ENCODE measurements at places on chromosomes 3 and 15.

DNA sequence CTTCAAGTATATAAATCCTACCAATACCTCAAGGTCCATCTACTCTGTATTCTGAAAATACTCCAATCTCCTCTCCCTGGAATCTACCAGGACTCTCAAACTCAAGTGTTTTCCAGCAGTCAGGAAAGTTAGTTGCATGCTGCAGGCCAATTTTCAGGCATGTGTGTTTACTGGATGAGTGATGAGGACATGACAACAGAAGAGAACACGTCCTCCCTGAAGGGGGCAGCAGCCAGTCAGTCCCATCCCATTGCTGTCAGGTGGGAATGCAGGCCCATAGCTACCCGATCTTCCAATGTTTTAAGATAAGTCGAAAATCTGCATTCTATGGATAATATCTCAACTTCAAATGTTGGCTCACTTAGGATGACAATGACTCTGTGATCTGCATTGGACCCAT is 496.2 kb downstream of the FHIT start:
- no peak for DNase-seq

DNA sequence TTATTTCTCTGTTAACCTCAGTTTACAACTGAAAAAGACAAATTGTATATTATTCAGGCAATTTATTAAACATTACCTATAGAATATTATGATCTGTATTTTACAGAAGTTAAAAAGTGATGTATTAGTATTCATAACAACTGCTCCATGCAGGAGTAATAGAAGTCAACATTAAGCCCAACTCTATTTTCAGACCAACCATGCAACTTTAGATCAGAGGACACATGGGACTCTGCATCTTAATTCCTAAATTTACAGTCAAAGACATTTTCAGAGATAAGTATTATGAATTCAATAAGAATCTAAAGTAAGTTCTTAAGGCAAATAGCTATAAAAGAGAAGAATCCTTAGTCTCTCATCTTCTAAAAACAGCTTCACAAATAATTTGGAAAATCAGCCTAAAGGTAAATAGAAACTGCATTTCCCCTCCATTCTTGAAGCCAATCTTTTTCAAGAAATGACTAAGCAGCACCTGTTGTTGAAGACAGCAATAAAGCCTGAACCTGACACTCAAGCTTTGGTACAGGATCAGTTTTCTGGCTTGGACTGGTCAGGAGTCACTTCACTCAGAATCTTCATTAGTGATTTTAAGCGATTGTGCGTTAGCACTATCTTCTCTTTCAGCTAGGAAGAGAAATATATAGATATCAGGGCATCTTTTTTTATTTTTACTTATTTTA is 23.0 kb downstream of the OIP5 start:
- DNase-seq = no peak

DNA sequence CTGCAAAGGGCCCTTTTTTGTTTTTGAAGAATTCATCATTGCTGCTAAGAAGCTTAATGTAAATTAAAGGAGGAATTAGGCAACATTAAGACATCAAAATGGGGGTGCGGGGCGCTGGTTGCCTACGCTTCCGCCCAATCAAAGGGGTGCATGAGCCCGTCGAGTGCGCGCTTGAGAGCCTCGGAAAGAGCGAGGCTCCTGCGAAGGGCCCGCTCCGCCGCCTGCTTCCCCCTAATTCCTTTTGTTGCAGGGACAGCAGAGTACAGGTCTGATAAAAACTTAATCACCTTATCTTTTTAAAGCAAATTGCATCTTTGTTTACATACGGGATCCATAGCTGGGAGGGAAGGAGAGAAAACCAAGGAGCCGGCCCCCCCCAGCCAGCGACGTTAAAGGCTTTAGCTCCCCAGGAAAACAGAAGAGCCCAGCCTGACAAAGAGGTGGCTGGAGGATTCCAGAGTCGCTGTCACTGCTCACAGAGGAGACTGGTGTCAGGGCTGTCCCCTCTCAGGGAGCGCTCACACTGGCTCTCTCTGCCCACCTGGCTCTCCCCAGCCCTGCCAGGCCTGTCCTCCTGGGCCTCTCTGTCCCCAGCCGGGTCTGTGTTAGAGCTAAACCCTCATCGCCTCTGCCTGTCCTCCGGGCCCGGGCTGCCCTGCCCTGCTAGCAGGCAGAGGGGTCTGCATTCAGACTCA is 67.3 kb downstream of the DNAJB8 start:
- no peak for DNase-seq

GRCh38 chr3:113741086-113741485 is 5.0 kb downstream of the NAA50 start:
- no peak for DNase-seq

GRCh38 chr15:72271895-72272212 is 500 bp downstream of the PARP6 start:
- no peak for DNase-seq

DNA sequence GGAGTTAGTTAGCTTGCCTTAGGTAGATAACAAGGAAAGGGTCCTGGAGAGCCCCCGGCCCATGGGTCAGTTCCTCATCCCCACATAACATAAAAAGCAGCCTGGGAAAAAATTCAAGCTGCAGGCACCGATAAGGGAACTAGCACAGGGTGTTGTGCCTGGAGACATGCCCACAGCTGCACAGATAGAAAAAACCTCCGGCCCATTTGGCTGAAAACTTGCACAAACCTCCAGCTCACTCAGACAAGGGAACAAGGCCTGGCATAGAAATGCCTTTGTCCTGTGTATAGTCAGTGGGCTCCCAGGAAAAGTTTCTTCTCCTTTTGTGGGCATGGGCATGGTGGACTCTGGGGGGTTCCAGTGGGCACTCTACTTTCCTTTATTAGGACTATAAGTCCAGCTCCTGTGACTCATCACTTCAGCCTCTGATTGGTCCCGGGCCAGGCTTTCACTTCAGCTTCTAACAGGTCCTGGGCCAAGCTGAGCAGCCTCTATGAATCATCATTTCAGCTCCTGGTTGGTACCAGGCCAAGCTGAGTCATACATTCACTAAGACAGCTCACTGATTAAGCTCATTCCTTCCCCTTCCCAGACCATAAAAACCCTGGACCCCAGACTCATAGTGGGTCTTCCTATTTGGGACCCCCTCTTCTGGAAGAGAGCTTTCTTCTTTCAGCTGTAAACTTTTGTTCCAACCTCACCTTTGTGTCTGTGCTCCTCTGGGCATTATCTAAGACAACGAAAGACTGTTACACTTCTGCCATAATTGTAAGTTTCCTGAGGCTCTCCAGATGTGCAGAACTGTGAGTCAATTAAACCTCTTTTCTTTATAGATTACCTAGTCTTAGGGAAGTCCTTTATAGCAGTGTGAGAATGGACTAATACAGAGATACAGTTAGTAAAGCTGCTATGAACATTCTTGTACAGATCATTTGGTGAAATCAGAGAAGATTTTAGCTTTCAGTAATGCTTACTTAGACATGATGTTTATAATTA is 348.0 kb upstream of the DPPA4 start:
- DNase-seq = no peak

DNA sequence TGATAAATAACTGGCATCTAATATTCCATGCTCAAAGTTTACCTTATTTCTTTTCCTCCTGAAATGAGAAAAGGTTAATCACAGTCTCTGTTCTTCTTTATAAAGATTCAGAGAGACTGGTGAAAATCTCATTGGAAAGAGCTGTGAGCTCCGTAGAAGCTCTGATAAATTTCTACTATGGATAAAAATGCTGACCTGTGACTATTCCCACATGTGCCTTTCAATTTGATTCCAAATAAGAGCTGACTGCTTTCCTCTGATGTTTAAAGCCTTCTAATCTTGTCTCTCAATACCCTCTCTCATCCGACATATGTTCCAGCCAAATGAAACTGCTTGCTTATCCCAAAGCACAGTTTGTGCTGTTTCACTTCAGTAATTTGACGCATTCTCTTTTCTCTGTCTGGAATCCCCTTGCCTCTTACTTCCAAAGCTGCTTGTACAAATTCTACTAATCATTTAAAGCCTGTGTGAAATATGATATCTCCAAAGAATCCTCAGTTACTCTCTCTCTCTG is 130.1 kb downstream of the RTP4 start:
- DNase-seq = no peak

- DNase-seq = no peak
Measured at GRCh38 chr3:63762180-63762579, 56.9 kb upstream of the C3orf49 start.

GRCh38 chr15:79401301-79401700 is 30.8 kb upstream of the MINAR1 start:
- no peak for DNase-seq

DNA sequence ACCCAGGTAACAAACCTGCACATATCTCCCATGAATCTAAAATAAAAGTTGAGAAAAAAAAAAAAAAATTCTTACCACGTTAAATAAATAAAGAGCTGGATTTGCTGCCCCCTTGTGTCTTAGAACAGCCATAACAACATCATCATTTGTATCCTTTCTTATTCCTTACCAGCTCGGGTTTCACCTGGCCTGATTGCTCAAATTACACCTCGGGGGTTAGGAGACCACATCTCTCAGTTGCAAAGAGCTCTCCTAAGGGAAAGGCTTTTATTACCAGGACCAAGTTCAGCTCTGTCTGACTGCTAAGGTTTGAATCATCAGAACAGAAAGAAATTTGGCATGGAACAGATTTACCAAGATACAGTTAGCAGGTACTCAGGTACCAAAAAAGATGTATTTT is 25.8 kb upstream of the RPL39L start:
- DNase-seq = no peak

DNA sequence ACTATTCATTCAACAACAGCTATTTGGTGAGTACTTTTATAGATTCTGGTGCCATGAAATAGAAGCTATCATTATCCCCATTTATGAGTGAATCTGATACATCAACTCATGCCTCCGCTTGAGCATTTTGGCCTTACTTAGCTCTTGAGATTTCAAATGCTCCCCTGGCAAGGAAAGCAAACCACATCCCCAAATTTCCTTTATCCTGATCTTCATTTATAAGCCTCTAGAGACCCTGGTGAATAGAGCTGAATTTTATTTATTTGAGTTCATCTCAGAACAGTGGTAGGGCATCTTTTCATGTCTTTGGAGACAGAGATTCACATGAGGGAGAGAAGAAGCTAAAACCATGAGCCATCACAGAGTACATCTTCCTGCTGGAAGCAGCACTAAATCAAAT is 317.2 kb downstream of the SLC9A9 start:
- DNase-seq = no peak

DNA sequence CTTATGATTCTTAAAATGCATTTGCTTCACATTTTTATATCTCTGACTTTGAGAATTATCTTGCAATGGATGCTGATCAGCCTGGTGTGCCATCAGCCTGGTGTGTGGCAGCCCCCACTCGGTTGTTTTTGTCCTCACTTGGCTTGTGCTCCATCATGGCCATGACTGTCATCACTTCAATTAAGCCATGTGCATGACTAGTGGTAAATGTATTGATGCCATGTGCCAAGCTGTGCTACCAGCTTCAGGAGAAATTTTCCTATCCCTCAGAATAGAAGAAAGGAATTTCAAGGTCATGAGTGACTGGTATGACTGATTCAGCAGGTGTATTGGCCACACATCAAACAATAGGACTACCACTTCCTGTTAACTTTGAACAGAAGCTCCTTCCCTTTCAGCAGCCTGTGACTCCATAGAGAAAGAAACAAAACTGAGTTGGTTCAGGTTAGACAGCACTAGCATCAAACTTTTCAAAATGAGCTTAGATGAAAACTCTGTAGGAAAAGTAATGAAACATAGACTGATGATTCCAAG is 251.7 kb downstream of the GRM7 start:
- DNase-seq = no peak

DNA sequence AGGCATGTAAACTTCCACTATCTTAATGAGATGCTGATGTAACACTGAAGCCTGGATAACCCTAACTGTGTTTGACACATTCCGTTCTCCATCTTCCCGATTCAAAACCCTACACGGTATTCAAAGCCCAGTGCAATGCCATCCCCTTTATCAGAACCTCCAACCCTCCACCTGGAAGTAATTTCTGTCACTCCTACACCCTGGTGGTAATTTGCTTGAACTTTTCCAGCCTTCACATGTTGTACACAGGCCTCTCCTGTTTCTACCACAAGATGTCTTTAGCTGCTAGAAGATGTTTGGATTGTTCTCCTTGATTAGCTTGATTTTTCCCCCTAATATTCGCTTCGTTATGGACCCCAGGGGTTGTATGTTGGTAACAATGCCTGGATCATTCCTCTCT is 208.9 kb downstream of the CHST2 start:
- DNase-seq = no peak

All from activated T-cell treated with anti-CD3 and anti-CD28 coated beads, Interleukin-2, amount 50 U/mL, for 24 hours (primary cell).